ENCODE measurements at places on chromosomes 3 and 15.

- no peak for DNase-seq
These were observed 303.8 kb upstream of the NECTIN3 start for GRCh38 chr3:110767838-110768237.

GRCh38 chr3:17154221-17154620, 269.5 kb downstream of the PLCL2 start:
- no peak for DNase-seq

DNA sequence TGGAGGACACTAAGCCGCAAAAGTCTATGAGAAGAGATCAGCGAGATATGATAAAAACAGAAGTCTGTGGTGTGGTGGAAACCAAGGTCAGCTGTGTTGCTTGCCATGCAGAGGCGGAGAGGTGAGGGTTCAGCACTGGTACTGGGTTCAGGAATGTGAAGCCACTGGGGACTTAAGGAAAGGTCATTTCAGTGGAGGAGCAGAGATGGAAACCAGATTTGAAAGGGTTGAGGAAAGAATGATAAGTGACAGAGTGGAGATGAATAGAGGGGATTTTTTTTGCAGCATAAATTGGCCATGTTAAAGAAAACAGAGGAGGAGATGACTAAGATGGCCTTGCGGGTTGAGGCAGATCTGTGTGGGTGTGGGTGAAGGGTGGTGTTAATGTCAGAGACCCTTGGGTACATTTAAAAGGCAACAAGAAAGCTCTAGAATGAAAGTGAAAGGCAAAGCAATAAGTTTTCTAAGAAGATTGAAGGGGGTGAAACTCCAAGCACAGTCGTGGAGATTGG, 265.5 kb downstream of the ADAMTSL3 start:
- DNase-seq: no peak

GRCh38 chr3:190645932-190646460, 132.1 kb downstream of the IL1RAP start:
- DNase-seq: no peak

DNA sequence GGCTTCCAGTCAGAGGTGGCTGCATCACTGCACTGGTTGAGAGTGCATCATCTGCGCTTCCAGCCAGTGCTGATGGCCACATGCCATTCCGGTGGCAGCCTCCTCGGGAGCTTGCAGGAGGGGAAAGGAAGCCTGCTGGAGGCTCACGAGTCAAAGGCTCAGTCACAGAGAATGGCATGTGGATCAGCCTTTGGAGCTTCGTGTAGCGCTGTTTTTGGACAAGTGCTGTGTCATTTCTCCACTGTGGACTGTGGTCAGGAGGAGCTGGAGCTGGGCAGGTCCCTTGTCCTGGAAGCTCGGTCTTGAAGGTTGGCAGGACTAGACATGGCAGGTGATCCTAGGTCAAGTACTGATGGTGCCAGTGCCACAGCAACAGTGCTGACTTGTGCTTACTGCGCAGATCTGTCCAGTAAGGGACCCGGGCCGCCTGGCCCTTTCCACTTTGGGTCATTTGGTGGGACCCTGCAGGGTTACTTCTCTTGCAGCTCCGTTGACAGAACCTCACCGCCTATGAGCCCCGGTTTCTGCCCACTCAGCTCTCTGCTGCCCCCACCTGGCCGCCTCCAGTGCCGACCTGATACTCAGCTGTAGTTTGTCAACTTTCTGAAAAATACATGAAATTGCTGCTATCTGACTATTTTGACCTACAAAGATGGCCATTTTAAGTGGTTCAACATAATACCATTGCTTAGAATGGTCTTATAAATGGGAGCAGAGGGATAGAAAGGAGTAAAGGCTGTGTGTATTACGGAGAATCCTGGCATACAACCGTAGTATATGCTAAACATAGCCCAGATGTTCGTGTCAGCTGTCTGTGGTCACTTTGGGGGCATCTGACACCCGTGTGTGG, 27.6 kb upstream of the TRPM1 start:
- DNase-seq: peak; percentile 31

DNA sequence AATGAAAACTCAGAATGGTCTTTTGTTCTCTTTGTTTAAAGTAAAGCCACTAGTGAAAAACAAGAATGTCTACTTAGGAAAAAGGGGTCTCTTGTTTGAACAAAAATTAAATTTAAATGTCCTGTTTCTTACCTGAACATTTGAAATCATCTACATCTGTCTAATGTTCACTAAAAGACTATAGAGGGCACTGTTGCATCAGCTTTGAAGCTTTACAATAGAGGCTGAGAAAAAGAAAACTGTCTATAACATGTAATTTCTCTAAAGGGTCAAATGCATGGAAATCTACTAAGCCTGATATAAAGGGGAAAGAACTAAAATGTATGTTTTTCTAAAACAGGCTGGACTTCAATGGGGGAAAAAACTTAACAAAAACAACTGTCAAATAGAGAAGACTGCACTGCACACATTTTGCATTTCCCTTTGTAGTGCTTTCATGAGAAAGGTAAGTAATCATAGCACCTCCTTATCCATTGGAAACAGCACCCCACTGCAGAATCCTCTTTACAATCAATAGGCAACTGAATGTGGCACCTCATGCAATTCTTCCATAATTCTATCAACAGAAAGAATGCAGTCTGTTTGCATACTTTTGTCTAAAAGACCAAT, 26.3 kb downstream of the DPH6 start:
- DNase-seq: no peak

DNA sequence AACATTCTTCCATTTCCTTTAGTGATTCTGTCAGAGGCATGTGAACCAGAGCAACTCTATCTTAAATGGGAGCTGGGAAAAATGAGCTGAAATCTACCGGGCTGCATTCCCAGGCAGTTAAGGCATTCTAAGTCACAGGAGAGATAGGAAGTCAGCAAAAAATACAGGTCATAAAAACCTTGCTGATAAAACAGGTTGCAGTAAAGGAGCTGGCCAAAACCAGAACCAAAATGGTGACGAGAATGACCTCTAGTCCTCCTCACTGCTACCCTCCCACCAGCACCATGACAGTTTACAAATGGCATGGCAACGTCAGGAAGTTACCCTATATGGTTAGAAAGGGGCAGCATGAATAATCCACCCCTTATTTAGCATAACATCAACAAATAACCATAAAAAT, 66.4 kb downstream of the B3GALNT1 start:
- DNase-seq: no peak

All from amniotic stem cell (primary cell).